NCI-H2171 treated with DMSO at 0.1 percent for 48 hours (cell line): ENCODE measurements at places on chromosomes 2 and 18.

DNA sequence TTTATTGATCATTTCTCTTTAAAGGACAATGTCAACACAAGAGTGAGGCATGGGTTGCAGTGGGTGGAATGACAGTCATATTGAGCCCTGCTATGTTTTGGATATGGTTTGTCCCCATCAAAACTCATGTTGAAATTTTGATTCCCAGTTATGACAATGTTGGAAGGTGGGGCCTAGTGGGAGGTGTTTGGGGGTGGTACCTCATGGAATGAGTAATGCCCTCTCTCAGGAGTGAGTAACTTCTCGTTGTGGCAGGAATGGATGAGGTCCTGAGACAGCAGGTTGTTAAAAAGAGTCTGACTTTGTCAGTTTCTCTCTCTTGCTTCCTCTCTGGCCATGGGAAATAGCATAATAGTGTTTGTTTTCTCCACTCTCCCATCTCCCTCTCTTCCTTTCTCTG lies 345.3 kb downstream of the DCC start:
- DNase-seq, result no peak

DNA sequence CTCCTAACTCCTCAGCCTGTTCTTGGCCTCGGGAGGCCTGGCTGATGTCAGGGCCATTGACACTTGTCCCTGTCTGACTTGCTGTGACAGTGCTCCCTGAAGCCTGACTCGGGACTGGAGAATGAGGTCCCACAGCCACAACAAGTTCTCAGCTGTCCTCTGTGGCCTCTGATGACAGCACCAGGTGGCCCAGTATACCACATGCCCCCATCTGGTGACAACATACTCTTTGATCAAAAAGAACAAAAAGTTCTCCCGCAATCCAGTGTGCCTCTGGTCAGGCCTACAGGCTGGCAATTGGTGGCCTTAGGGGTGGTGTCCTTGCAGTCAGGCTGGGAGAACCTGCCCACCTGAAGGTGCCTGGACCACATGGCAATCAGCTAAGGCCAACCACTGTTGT lies 102.6 kb downstream of the SEPTIN10 start:
- DNase-seq, result no peak

GRCh38 chr2:211729433-211729832 lies 809.2 kb downstream of the ERBB4 start:
- DNase-seq, result no peak

GRCh38 chr18:36352384-36352783 lies 54.9 kb downstream of the FHOD3 start:
- peak; percentile 42 for DNase-seq

DNA sequence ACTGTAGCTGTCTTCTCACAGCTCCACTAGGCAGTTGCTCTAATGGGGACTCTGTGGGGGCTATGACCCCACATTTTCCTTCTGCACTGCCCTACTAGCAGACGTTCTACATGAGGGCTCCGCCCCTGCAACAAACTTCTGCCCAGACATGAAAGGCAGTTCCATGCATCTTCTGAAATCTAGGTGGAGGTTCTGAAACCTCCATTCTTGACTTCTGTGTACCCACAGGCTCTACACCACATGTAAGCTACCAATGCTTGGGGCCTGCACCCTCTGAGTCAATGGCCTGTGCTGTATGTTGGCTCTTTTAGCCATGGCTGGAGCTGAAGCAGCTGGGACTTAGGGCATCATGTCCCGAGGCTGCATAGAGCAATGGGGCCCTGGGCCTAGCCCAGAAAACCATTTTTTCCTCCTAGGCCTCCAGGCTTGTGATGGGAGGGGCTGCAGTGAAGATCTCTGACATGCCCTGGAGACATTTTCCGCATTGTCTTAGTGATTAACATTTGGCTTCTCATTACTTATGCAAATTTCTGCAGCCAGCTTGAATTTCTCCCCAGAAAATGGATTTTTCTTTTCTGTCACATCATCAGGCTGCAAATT lies 123.0 kb downstream of the MYCN start:
- no peak for DNase-seq

DNA sequence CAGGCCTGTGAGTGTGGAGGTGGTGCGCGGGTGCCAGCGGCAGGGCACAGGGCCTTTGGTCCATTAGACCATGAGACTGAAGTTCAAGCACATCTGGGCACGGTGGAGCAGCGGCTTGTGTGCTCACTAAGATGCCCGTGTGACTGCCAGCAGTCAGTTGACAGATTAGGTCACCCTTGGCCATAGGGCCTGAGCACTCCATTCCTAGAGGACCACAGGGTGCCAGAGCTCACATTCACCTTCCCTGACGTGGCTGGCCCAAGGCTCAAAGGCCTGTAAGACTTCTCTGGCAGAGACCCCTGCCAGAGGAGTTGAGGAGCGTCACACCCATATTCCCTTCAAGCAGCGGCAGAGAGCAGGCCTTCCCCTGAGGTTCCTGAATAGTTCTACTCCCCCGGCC lies 650 bp downstream of the LHCGR start:
- DNase-seq, result no peak

DNA sequence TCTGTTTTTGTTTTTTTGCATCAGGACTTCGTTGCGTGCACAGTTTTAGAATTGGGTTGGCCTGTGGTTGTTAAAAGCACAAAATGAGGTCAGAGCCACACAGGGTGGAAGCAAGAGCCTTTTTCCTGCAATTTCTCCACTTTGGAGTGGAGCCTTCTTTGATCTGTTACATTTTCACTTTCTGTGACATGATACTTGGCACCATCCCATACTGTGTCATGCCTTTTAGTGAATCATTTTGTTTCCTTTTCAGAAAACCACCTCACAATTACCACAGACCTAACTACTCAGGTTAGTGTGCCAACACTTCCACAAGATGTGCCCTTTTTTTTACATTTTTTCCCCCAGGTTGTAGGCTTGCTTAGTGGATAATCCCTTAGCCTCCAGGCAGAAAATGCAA lies 32.5 kb downstream of the MERTK start:
- no peak for DNase-seq

GRCh38 chr2:178109813-178110212 lies 2.4 kb upstream of the RBM45 start:
- DNase-seq, result peak; percentile 69

DNA sequence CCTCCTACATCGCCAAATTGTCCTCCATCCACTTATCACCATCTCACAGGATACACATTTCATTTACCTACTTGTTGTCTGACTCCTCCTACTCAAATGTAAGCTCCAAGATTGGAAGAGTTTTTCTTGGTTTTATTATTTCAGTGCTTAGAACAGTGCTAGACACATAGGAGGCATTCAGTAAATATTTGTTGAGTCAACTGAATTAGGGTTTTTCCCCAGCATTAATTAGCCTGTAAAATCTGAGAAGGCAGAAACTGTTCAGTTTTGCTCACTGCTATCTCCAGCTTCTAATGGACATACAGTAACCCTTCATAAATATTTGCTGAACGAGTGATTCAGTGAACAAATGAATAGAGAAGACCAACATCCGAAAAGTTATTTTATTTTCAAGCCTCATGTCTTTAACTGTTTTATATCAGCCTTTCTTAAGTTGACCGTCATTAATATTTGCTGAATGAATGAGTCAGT lies 800 bp downstream of the TTC21B start:
- DNase-seq, result peak; percentile 31

- DNase-seq, result no peak
Measured at GRCh38 chr2:199738727-199739412, 112.1 kb downstream of the FTCDNL1 start.

DNA sequence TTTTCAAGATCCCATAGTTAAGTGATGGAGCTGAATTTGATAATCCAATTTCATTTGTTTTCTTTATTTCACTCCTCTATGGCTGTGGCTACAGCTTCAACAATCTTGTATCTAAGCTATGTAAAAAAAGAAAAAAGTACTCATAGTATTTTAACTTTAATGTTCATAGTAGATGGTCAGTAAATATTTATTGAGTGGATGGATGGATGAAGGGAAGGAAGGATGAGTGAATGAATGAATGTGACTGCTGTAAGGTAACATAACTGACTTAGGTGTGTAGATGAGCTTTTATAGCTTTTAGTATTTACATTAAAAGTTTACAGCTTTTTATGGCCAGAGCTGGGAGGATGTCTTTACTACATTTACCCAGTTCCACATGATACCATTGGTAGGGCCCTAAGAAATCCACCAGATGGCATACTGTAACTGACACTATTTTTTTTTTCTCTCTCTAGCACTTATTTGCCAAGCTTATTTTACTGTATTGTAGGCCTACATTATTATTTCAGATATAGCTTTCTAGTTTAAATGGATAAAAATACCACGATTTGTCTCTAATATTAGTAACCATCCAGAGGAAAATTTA lies 13.4 kb upstream of the HRH4 start:
- DNase-seq, result peak; percentile 82

DNA sequence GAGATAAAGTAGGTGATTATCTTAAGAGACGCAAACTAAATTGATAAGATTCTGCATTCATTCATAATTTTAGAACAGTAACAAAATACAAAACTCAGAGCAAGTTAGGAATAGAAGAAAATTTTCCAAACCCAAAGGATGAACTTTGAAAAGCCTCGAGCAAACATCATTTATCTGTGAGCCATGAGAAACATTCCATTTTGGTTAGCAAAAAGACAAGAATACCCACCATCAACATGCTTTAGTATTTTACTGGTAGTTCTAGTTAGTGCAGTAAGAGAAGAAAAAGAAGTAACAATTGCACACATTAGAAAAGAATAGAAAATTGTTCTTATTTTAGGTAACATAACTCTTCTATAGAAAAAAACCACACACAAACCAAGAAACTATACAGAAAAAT lies 291.3 kb upstream of the TCF4 start:
- DNase-seq, result no peak

DNA sequence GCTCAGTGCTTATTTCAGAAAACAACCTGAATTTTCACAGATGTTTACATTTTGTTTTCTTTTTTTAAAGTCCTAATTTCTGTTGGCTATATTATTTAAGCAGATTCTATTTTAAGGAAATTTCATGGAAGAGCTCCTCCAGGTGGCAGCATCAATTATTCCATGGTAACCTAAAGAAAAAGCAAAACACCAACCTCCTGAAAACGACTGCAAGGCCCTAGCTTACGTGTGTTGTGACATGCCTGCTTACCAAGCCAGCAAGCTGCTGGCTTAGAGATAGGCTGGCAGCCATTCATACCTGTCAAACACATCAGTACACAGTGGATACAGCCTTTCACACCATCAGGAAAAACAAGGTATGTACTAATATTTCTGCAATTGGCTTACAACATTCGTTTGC lies 64.9 kb downstream of the LPIN2 start:
- DNase-seq, result peak; percentile 74

DNA sequence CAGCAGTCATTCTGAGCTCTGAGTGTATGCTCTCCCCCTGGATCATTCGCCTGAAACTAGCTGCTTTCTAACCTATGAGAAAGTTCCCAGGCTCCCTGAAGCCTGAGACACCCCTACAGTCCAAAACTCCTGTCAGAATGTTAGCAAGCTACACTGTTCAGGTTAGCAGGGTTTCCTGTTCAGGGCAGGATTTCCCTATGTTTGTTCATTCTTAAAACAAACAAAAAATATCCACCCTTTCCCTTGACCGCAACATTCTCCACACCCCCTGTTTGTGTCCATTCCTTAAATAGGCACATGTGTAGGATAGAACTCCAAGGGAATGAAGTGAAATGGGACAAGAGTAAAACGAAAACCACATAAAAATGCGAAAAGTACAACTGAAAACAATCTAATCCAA lies 83.1 kb downstream of the KLF7 start:
- DNase-seq, result no peak

- DNase-seq, result no peak
Measured at GRCh38 chr2:190663839-190664238, 15.0 kb downstream of the NAB1 start.

GRCh38 chr18:5542515-5543035 lies 1.2 kb downstream of the EPB41L3 start:
- DNase-seq, result peak; percentile 61

DNA sequence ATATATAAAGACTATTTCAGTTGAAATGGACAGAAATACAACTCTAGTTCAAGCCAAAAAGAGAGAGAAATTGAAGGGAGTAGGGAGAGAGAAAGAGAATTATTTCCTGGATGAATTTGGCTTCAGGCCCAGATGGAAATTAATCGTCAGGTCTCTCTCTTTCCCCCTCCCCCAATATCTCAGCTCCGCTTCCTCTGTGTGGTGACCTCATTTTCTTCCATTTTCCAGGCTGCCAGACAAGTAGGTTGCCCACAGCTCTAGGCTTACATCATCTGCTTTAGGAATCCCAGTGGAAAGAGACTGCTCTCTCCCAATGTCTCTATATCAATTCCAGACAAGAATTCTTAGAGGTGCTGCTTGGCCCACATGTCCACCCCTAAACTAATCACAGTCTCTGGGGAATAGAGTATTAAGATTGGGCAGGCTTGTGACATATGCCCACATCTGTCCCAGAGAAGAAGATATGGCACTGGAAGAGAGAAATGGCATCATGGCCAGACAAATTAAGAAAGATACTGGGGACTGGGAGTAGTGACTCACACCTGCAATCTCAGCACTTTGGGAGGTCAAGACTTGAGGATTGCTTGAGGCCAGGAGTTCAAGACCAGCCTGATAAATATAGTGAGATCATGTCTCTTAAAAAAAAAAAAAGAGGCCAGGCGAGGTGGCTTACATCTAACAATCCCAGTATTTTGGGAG lies 37.2 kb upstream of the CFAP36 start:
- DNase-seq, result peak; percentile 91

- DNase-seq, result peak; percentile 17
Measured at GRCh38 chr18:56532176-56532840, 106.1 kb downstream of the TXNL1 start.

- DNase-seq, result no peak
Measured at GRCh38 chr2:57160976-57161375, 885.6 kb upstream of the VRK2 start.

- DNase-seq, result no peak
Measured at GRCh38 chr2:231965102-231965501, 3.6 kb downstream of the DIS3L2 start.

DNA sequence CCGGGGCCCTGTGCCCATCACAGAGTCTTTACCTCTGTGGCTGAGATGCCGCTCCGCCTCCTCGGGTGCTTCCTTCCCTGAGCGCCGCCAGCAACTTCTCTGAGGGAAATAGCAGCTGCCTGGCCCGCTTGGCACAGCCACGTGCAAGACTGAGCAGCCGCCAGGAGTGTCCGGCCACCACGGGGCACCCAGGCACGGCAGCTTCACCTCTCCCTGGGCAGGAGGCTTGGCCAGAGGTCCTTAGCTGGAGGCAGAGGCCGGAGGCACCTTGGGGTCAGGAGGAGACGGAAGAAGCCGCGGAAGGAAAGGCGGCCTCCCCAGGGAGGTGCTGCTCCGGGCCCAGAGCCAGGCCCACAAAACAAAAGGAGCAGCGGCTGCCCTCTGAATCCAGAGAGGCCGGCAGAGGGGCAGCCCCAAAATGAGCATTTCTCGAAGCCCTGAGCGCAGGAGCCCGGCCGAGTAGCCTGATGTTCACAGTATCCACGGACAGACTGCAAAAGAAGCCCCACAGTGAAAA lies 6.0 kb upstream of the LIMS2 start:
- DNase-seq, result no peak

GRCh38 chr2:161416708-161417437 lies 776 bp downstream of the TBR1 start:
- no peak for DNase-seq

GRCh38 chr18:44791520-44791919 lies 110.8 kb downstream of the SETBP1 start:
- no peak for DNase-seq

- DNase-seq, result no peak
Measured at GRCh38 chr2:168116448-168116847, 130.9 kb downstream of the STK39 start.
